Suppressor macrophage (primary cell): ENCODE measurements at places on chromosomes 2 and 18.

GRCh38 chr2:176020400-176020799 is 18.3 kb upstream of the LNPK start:
- DNase-seq: no peak

DNA sequence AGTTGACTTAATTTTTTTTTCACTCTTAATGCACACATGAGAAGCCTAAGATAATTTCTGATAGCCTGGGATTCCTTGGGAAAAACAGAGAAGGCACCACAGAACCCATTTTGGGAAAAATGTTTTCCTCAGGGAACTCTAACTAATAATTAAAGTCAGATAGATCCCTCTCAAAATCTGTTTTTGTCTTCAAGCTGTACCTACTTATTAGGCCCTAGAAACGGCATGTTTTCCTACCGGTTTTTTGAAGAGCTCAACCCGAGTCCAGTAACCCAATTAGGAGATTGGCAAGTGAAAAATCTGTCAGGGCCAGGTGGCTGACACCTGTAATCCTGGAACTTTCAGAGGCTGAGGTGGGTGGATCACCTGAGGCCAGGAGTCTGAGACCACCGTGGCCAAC is 16.1 kb upstream of the PDK1 start:
- no peak for DNase-seq

DNA sequence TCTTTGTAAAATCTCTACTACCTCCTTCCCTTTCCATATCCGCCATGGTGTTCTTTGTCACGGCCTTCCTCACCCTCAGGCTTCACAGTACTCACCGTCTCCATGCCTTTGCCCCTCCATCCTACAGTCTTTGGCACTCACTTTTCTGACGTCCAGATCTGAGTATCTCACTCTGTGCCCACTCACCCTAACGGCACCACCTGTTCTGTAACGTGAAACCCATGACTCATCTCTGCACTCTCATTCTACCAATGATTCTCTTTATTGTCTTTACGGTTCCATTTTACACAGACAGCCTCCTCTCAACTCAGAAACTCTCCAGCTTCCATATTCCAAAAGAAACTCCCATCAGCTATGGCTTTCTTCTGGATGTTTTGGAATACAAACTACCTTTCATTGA is 56.7 kb downstream of the NETO1 start:
- no peak for DNase-seq

GRCh38 chr18:44795241-44795640 is 114.6 kb downstream of the SETBP1 start:
- DNase-seq: no peak

GRCh38 chr2:178827739-178828485 is 20.7 kb upstream of the TTN start:
- DNase-seq: no peak

- DNase-seq: no peak
These were observed 9.2 kb downstream of the GRP start for GRCh38 chr18:59229191-59229590.
